Upper lobe of left lung (tissue), 6 donors: ENCODE measurements at places on chromosomes 7 and 10.

DNA sequence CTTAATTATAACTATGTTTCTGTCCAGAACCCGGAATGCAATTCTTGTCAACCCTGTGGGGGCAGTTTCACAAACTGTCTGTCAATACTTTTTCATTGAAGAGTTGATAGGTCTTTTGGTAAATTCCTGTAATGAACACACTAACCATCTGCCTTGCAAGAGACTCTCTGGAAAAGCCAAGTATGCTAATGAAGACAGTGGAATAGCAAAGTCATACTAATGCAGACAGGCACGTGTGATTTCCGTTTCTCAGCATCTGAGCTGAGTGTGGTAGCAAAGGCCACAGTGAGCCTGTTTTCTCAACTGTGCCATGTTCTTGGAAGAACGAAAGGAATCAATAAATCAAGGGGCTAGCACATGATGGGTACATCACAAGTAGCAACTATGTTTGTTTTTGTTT is 494.1 kb upstream of the NRP1 start:
- no peak for DNase-seq

GRCh38 chr10:88934900-88935672 is 17.5 kb downstream of the ACTA2 start:
- peak; percentile 78 for DNase-seq

- DNase-seq, result no peak
Measured at GRCh38 chr7:80848841-80849240, 70.0 kb downstream of the SEMA3C start.

GRCh38 chr10:101166430-101166829 is 35.3 kb downstream of the TLX1 start:
- no peak for DNase-seq

- peak; percentile 78 for DNase-seq
Measured at GRCh38 chr10:133100186-133100585, 12.5 kb downstream of the ADGRA1 start.

DNA sequence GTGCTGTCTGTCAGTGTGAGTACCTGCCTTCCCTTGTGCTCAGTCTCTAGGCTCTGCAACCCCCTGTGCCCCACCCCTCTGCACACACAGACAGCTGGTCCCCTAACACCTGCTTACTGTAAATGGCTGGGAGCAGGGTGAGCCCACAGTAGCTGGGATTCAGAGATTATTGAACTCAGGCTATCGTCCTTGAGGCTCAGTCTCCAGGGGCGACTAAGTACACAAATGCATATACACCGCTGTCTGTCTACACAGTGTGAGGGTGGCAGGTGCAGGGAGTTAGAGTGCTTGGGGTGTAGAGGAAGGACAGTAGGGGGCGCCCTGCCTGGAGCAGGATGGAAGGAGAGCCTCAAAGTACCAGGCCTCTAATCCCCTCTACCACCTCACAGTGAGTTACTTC is 12.9 kb downstream of the UPP1 start:
- no peak for DNase-seq

- no peak for DNase-seq
Measured at GRCh38 chr7:106870528-106870927, 5.4 kb downstream of the PIK3CG start.

GRCh38 chr10:110388687-110389052 is 84.0 kb upstream of the SMNDC1 start:
- DNase-seq, result no peak

DNA sequence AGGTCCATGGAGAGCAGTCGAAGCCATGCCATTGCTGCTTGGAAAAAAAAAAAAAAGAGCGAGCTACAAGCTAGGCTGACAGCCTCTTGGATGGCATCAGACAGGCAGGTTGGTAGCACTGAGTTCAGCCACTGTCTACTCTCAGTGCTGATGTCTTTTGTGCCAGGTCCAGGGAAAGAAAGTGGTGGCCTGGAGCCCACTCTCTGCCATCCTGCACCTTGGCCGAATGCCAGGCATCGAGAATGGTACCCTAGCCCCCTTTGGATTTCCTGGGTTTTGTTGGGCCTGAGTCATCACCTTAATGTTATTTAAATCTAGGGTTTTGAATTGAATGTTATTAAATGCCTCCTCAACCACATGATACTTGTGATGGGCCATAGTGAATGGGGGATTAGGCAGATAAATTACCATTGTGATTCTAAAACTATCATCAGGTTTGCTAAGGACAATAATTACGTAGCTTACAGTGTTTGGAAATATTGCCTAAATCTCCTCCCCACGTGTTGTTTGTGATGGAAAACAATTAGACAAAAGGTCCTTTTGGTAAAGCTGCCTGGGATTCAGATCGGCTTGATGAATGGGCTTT is 195.7 kb upstream of the GPR26 start:
- no peak for DNase-seq

- no peak for DNase-seq
Measured at GRCh38 chr7:148232784-148233183, 357.8 kb upstream of the C7orf33 start.

GRCh38 chr7:140304191-140304799 is 94.0 kb downstream of the SLC37A3 start:
- no peak for DNase-seq

GRCh38 chr10:124740369-124741280 is 3.6 kb downstream of the FAM53B start:
- DNase-seq, result peak; percentile 62

DNA sequence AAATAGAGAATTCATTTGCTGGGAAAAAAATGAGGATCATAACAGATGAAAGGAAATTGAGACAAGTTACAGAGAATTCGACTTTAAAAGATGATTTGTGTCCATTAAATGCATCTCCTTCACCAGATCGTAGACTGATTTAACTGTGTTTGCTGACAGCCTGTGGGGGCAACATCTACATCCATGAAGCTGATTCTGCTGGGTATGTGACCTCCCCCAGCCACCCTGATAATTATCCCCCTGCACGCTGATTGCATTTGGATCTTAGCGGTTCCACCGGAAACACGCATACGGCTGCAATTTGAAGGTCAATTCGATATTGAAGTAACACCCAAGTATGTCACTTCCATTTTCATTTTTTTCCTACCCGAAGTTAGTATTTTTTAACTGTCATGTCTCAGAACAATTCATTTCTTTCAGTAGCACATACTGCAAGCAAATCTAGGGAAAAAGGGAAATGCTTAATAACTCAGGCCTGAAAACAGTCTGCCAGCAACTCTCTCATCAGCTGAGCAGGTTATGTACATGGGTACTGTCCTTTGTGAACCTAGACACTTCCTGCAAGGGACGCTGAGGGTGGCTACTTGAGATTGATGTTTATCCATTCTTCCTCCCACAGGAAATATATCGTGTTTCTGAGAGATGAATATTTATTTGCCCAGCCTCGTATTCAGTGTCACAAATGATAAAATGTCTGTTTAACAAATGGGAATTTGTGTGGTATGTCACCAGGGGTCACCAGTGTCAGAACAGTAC is 134.9 kb downstream of the ZNF22 start:
- DNase-seq, result no peak
